Dermis blood vessel endothelial cell (primary cell): ENCODE measurements at places on chromosomes 5 and 9.

DNA sequence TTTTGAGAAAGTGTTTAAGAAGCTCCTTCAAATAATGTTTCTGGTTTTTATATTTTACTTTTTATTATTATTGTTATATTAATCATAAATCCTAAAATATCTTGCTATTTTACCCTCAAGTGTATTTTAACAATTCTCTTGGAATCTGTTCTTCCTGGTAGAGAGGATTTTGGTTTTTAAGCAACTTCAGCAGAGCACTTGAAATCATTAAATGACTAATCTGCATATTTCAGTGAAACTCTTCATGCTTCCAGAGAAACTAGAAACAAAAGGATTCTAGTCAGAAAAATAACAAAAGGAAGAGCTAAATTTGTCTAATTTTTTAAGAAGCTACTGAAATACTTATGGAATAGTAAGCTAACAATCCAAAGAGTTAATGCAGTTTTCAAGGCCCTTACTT lies 1057.3 kb downstream of the TLE1 start:
- no peak for DNase-seq

- DNase-seq = no peak
Observed at GRCh38 chr9:130473566-130473965, 28.8 kb downstream of the ASS1 start.

DNA sequence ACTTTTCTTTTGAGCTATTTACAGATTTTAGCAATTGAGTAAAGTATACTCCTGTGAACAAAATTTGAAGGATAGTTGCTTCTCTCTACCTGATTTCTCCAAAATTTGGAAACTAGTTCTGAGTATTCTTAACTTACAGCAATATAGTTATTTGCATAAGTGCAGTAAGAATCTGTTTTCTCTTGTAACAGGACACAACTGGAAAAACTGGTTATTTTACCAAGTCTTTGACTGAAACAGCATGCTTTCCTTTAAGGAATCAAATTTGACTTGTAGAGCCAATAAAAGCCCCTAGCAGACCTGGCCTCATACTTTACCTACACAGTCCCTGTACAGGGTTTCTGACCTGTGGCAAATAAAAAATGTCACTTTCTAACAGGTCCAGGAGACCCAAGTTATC lies 301.9 kb upstream of the POU5F2 start:
- no peak for DNase-seq

GRCh38 chr9:70954126-70954525 lies 167.3 kb downstream of the TRPM3 start:
- no peak for DNase-seq

- no peak for DNase-seq
Observed at GRCh38 chr5:173410459-173411233, 82.4 kb upstream of the STC2 start.

DNA sequence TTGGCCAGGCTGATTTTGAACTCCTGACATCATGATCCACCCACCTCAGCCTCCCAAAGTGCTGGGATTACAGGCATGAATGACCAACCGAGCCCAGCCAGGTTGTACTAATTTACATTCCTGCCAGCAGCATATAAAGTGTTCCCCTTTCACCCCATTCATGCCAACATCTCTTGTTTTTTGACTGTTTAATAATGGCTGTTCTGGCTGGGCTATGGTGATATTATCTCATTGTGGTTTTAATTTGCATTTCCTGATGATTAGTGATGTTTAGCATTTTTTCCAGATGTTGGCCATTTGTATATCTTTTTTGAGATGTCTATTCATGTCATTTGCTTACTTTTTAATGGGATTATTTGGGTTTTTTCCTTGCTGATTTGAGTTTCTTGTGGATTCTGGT lies 87.3 kb downstream of the INVS start:
- DNase-seq = no peak

GRCh38 chr9:8616414-8616813 lies 816.8 kb upstream of the DMAC1 start:
- DNase-seq = no peak

- no peak for DNase-seq
Observed at GRCh38 chr9:68515326-68516017, 25.2 kb downstream of the TMEM252 start.

GRCh38 chr5:11588803-11589202 lies 315.4 kb downstream of the CTNND2 start:
- DNase-seq = no peak

- no peak for DNase-seq
Observed at GRCh38 chr5:172147857-172148256, 40.2 kb downstream of the STK10 start.

GRCh38 chr9:14467675-14468374 lies 153.9 kb upstream of the NFIB start:
- no peak for DNase-seq

DNA sequence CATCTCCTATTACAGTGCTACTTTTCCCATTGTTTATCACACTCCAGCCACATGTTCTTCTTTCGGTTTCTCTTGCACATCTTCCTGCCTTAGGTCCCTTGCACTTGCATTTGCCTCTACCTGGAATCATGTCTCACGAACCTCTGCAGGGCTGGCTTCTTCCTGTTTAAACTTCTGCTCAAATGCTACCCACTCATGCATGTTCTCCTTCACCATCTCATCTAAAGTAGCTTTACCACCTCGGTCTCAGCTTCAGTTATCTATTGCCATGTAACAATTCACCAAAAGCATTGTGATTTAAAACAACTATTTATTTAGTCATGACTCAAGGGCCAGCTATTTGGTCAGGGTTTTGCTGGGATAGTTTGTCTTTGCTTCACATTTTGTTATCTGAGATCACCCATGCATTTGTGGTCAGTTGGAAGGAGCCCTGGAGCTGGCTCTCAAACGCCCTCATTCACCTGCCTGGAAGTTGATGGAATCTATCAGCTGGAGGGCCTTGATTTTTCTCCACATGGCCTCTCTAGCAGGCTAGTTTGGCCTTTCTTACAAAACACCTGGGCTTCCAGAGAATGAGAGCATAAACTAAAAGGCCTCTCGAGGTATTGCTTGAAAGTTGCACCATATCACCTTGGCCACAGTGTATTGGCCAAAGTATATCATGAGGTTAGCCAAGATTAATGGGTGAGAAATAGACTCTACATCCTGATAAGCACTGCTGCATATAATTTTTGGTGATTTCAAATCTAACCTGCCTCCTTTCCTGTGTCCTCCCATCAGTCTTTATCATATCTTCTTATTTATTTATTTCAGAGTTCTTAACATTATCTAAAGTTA lies 21.4 kb downstream of the SPINK1 start:
- no peak for DNase-seq

GRCh38 chr9:128819716-128820664 lies 1.7 kb downstream of the ENDOG start:
- DNase-seq = peak; percentile 20

DNA sequence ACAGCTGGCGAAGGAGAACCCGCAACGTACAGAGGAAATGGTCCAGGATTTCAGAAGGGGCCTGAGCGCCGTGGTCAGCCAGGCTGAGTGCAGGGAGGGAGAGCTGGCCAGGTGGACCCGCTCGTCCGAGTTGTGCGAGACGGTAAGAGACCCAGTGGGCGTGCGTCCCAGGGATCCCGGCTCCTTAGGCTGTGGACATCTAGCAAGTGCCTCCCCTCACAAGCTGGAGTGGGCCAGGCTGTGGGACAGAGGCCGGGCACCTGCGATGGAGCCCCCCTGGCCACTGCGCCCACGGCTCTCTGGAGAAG lies 29.5 kb upstream of the LRRC14B start:
- no peak for DNase-seq
